Right renal cortex interstitium (tissue), 3 donors: ENCODE measurements at places on chromosomes 6 and 20. TPM values are rescaled to one million over a fixed set of nuclear protein-coding genes. Genes with fewer than 3 reads are reported as not detected.

GRCh38 chr6:27825025-27825793 is 87.0 kb downstream of the OR2B2 start:
- no peak for DNase-seq

DNA sequence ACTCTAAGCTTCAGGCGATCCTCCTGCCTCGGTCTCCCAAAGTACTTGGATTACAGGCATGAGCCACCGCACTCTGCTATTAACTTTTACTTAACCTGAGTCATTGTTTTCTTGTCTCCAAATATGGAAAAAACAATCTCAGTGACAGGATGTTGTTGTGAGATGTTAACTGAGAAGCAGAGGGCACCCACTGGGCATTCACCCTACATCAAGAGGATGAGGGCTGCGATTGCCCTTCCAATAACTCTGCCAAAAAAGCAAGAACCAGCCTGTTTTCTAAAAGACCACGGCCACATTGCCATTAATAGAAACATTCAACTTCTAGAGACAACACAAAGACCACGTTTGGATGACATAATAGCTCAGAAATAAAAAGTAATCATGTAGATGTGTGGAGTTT is 107.6 kb upstream of the SGK1 start:
- DNase-seq, result no peak

- DNase-seq, result no peak
Observed at GRCh38 chr6:108322728-108323127, 27.9 kb downstream of the AFG1L start.

DNA sequence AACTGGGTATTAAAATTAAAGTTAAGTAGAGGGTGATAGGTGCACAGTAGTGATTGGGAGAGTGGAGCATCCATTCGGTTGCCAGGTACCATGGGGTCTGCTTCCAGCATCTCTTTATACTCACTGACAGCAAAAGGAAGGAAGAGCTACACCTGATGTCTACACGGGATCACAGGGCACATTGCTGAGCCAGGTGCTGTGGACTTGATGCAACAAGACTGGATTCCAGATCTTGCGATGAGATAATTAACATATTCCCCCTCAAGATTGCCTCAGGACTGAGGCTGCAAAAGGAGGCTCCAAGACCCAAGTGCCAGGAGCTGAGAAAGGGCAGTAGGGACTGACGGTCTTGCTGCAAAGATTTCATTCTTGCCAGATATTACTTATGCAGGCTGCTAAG is 72.6 kb downstream of the PXDC1 start:
- no peak for DNase-seq

- DNase-seq, result no peak
Observed at GRCh38 chr6:41531591-41532582, 14.3 kb upstream of the FOXP4 start.

DNA sequence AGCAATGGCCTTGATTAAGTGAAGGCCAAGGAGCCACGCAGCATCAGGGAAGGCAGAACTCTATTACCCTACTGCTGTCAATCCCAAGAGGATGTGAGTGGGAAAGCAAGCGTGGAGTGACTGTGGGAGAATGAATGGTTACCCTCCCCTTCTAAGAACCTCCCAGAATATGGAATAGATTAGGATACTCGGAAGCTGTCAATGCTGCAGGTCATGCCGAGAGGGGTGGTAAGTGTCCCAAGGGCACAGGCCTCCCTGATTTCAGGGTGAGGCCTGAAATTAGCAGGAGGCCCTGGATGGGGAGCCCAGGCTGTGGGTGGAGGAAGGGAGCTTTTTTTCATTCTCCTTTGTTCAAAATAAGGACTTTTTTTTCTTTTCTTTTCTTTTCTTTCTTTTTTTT is 179.9 kb upstream of the JAG1 start:
- no peak for DNase-seq

DNA sequence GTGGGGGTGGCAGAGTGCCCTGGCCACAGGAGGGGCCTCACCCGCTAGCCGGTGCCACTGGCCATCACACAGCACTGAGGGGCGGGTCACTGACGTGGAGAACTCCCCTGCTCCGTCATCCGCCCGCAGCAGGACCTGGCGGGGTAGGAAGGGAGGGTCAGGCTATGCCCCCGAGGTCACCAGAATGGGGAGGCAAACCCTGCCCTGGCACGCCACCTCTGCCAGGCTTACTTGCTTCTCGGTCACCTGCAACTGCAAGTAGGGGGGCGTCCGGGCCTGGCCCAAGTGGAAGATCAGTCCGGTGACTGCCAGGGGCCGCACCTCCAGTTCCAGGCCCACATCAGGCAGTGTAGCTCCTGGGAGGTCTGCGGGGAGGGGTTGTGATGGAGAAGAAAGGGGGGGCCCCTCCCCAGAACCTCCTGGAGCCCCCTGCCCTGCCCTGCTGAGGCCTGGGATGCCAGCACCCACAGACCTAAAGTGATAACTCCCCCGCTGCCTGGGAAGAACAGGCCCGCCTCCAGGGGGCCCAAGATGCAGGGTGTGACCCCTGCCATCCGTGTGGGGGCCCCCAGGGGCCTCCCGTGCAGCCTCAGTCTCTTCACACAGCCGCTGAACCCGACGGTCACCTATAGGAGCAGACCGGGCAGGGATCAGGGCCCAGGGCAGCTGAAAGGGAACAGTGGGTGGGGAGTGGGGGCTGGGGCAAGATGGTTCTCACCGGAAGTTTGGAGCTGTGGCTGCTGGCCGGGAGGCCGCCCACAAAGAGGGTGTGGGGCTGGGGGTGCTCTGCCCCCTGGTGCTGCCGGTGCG is 7.4 kb downstream of the ADRM1 start:
- DNase-seq, result no peak

- DNase-seq, result no peak
Observed at GRCh38 chr6:2961506-2961905, 9.9 kb downstream of the SERPINB6 start.

DNA sequence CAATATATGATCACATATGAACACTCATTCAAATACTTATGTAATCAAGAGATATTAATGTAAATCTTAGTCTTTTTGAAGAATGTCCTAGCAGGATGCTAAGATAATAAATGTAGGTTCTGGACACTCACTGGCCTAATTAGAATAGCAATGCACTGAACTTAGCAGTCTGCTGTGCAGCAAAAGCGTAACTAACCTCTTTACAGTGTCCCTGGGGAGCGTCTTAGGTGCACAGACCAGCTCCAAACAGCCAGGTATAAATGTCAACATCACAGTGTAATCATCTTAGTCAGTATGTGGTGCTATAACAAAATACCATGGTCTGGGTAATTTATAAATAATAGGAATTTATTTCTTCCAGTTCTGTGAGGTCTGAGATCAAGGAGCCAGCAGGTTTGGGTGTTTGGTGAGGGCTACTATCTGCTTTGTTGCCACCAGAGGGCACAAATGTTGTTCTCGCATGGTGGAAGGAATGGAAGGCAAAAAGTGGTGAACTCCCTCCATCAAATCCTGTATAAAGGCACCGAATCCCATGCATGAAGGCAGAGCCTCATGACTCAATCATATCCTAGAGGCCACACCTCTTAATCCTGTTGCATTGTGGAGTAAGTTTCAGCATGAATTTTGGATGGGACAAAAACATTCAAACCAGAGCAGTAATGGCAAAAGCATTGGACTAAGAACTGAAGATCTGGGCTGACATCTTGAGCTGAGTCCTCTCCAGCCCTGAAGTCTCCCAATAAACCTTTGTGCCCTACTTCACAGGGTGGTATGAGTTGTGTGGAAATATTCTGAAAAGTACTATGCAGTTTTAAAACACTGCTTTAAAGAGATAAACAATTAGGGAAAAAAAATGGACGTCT is 41.8 kb upstream of the FOXO3 start:
- no peak for DNase-seq

DNA sequence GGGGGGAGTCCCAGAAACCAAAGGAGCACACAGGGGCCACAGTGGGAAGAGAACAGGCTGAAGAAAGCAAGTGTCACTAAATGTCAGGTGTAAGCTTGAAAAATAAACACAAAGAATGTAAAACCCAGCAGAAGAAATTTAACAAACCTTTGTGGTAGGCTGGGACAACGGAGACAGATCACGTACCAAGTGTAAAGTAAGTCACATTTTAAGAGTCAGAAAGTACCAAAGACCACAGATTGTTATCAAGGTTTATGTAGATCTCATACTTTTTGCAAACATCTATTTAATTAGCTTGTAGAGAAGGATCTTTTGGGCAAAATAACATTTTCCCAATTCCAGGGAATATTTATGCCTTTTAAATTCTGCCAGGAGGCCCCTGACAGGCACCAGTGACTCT is 1.6 kb downstream of the CLIC5 start:
- no peak for DNase-seq

GRCh38 chr6:111462770-111463391 is 20.1 kb downstream of the REV3L start:
- no peak for DNase-seq

DNA sequence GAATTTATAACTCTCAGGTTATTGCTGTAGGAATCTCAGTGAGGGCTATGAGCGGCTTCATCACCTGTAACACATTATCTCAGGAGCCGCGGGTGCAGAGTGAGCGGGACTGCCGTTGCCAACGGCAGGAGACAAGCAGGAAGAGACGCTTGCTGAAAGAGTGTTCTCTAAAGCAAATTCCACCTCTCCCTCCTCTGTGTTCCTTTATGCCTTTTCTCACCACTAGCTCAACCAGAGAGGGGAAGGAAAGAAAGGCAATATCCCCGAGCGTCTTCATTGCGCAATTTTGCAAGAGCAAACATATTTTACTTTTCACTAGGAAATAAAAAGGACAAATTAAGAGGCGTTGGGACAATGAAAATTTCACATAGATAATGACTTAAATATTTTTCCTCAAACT is 185.2 kb upstream of the EXOC2 start:
- no peak for DNase-seq

DNA sequence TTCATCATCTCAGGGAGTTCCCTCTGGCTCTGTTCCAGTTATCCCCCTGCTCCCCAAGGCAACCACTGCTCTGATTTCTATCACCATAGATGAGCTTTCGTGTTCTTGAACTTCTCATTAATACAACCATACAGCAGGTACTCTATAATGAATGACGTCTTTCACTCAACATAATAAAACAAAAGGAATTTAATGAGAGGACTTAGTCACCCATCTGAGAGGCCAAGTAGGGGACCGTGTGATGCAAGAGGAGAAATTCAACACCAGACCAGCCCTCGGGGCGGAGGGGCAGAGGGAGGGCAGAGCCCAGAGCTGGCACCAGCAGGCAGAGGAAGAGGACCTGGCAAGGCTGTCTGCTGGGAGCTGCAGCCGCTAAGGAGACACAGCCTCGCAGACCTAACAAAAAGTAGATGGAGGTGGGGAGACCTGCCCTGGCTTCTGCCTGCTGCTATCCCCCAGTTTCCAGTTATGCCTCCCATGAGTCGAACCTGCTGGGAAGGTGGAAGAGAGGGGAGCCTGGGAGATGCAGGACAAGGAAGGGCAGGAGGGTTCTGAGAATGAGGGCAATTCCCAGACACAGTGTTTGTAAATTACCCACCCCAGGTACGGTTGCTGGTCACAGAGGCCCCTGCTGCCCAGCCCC is 13.8 kb downstream of the CCN5 start:
- DNase-seq, result no peak

- DNase-seq, result no peak
Observed at GRCh38 chr20:7695051-7695495, 245.2 kb downstream of the HAO1 start.

- peak; percentile 43 for DNase-seq
Observed at GRCh38 chr6:15526212-15526701, 136.6 kb downstream of the DTNBP1 start.

DNA sequence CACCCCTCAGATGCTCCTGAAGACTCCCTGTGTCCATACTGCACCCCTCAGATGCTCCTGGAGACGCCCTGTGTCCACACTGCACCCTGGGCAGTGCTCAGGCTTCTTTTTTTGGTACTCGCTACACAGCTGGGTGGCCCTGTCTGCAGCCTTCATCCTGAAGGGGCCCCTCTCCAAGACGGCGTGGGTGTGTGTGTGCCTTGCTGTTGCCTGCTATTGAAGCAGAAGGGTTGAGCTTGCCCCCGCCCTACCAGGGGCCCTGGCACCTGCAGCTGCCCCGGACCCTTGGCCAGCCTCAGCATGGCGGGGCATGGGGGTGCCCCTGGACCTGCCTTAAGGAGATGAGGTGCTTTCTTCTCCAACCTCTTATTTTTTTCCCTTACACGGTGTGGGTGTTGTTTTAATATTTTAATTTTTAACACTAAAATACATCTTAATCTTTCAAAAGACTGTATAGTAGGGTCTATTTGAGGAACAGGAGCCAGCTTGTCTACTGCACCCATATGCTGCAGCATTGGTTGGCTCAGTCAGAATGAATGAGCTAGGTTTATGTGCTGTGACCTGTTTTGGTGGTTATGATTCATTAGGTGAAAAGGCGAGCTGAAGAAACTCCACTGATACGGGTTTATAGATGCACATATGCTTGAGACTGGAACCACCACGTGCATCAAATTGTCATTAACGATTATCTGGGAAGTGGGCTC is 135.9 kb downstream of the AGPAT4 start:
- DNase-seq, result no peak

DNA sequence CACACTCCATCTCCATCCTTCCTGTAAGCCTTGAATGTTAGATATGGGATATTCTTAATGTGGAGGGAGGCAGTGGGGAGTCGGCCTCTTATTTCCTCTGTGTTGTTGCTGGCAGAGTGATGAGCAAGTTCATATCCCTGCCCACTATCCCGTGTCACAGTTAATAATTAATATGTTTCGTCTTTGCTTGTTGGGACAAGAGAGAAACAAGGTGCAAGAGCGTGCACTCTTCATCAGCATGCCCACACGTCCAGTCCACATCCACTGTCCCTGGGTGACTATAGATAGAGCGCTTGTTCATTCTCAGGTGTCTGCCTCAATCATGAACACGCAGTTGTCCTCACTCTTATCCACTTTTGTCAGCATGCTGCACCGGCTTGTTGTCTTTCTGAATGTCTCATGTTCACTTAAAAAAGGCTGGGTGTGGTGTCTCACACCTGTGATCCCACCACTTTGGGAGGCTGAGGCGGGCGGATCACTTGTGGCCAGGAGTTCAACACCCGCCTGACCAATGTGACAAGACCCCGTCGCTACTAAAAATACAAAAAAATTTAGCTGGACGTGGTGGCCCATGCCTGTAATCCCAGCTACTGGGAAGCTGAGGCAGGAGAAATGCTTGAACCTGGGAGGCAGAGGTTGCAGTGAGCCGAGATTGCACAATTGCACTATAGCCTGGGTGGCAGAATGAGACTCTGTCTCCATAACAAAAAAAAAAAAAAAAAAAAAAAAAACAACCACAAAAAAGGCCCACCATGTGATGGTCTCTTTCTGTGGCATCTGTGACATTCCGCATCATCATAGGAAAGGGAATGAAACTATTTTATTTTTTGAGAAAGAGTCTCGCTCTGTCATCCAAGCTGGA is 34.2 kb downstream of the PPP1R3G start:
- no peak for DNase-seq

The RSPO3 gene
- 19.7 TPM for polyA plus RNA-seq

The CPNE5 gene
- 10.1 TPM for polyA plus RNA-seq

The EPM2A gene
- 15.0 TPM for polyA plus RNA-seq

The TCEA2 gene
- 71.0 TPM for polyA plus RNA-seq

The RING1 gene
- 52.5 TPM for polyA plus RNA-seq

The GOPC gene
- polyA plus RNA-seq, result 64.6 TPM

The TTK gene
- polyA plus RNA-seq, result 23.6 TPM

The PHF1 gene
- polyA plus RNA-seq, result 60.3 TPM
